A549 treated with CpdA at 1 μM for 4 hours (cell line): ENCODE measurements at places on chromosomes 3 and 15. TPM values are rescaled to one million over a fixed set of nuclear protein-coding genes. Genes with fewer than 3 reads are reported as not detected.

The GHRL gene
- total RNA-seq = not detected in 5 replicates

The BOC gene
- 6.1 to 7.5 TPM (median 7.0 TPM) in 5 replicates for total RNA-seq

The NMNAT3 gene
- total RNA-seq = 0.96 to 1.8 TPM (median 1.4 TPM) in 5 replicates

The NR2E3 gene
- total RNA-seq = 0.17 to 0.38 TPM (median 0.21 TPM) in 4 of 5 replicates, not detected in the other

The GOLGA8S gene
- 0.10 to 0.20 TPM (median 0.15 TPM) in 5 replicates for total RNA-seq

The NANOGP8 gene
- not detected in 5 replicates for total RNA-seq

The TLNRD1 gene
- total RNA-seq = 10.5 to 19.9 TPM (median 18.3 TPM) in 5 replicates

The ATXN7 gene
- 2.9 to 5.9 TPM (median 4.0 TPM) in 5 replicates for total RNA-seq

The PTPRG gene
- 1.9 to 2.7 TPM (median 2.6 TPM) in 5 replicates for total RNA-seq

The PARL gene
- total RNA-seq = 57.4 to 68.6 TPM (median 64.5 TPM) in 5 replicates

The ITIH4 gene
- total RNA-seq = 0.45 to 1.4 TPM (median 0.69 TPM) in 5 replicates

The LDHAL6B gene
- total RNA-seq = not detected in 5 replicates

The SCAANT1 gene
- 0.48 TPM in 1 of 5 replicates, not detected in the others for total RNA-seq

The LRRK1 gene
- 20.1 to 29.0 TPM (median 22.4 TPM) in 5 replicates for total RNA-seq

The TNFSF10 gene
- total RNA-seq = 0.10 to 0.21 TPM (median 0.10 TPM) in 3 of 5 replicates, not detected in the others
